ENCODE measurements at places on chromosomes 12 and 14. TPM values are rescaled to one million over a fixed set of nuclear protein-coding genes. Genes with fewer than 3 reads are reported as not detected.

The PMEL gene
- 64.5 TPM for polyA plus RNA-seq

The NEUROD4 gene
- 0.05 TPM for polyA plus RNA-seq

The PTPRO gene
- 2.3 TPM for polyA plus RNA-seq

The SLC8A3 gene
- 0.31 TPM for polyA plus RNA-seq

The OAS2 gene
- 0.10 TPM for polyA plus RNA-seq

The MAPK1IP1L gene
- 64.0 TPM for polyA plus RNA-seq

The ASIC1 gene
- polyA plus RNA-seq, result 0.76 TPM

The RIC8B gene
- 12.3 TPM for polyA plus RNA-seq

The ETFBKMT gene
- 0.87 TPM for polyA plus RNA-seq

The STON2 gene
- polyA plus RNA-seq, result 9.5 TPM

The SLC5A8 gene
- 0.10 TPM for polyA plus RNA-seq

The TPPP2 gene
- not detected for polyA plus RNA-seq

The DPPA3 gene
- 5.4 TPM for polyA plus RNA-seq

The NRL gene
- 1.4 TPM for polyA plus RNA-seq

The KCNH5 gene
- polyA plus RNA-seq, result 0.71 TPM

The KLC1 gene
- 165 TPM for polyA plus RNA-seq

Measured in GM23338 (cell line).